ENCODE measurements at places on chromosomes 12 and 14.

DNA sequence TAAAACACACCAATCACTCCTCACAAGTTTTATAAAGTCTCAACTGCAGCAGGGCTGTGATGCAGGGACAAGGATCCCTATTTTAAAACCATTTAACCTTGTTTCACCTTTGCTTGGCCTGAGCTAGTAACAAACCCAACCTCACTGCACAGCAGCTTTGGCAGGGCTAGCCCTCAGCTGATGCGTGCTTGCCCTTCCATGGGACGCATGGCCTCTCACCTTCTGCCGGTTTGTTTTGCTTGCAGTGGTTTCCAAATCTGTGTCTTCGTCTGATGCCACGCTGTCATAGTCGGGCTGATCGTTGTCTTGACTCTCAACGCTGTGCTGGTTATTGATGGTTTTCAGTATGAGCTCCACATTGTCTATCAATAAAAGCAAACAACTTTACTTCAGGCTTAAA lies 43.3 kb downstream of the GIT2 start:
- DNase-seq = no peak

GRCh38 chr14:90756755-90757345 lies 59.4 kb downstream of the TTC7B start:
- DNase-seq = no peak

DNA sequence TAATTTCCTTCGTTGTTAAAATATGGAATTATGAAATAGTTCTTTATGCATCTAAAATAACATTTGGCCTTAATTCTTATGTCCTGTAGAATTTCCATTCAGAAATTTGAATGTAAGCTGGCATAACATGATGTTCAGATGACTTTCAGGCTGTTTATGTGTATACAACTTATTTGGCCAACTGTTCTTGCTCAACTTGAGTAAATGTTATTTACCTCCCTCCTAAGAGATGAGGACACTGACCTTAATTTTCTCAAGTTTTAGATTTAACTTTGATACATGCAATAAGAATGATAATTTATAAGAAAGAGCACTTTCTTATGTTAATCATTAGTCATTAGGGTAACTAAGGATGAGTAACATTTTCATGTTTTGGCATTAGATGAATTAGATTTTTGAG lies 365.4 kb downstream of the AEBP2 start:
- no peak for DNase-seq

- no peak for DNase-seq
These were observed 75.2 kb downstream of the SPRING1 start for GRCh38 chr12:116662612-116663144.

GRCh38 chr12:113889076-113889475 lies 77.0 kb downstream of the RBM19 start:
- DNase-seq = no peak

GRCh38 chr12:2539938-2540337 lies 254.8 kb upstream of the FKBP4 start:
- DNase-seq = no peak

- no peak for DNase-seq
These were observed 56.7 kb downstream of the NTF3 start for GRCh38 chr12:5488626-5488955.

DNA sequence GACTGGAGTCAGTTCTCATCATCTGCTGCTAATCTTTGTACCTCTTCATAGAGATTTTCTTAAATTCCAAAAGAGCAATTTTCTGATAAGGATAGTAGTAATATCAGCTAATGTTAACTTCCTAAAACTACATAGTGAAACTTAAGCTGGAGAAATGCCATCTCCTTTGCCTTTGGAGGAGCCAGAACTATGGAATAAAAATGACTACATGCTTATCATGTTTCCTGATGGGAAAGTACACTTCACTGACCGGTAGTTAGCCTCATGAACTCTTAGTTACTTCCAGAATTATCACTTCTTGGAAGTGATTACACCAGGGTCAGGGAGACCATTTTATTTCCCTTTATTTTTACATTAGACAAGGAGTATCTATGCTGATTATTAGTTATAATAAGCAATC lies 1222.1 kb upstream of the TMEM132C start:
- DNase-seq = no peak

DNA sequence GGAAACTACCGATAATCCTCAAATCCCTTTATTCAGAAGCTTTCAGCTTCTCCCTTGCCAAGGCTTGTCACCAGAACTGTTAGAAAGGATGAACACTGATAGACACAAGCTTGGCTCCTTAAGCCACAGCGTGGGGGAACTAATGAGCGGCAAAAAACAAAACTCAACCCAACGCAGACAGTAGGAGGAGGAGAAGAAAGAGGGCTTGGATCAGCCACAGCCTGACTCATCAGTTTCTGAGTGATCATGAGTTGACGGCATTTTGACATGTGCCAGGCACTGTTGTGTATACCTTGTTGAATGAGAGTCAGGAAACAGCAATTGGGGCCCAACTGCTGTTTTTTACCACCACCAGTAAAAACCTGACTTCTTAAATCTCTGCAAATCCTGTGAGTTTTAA lies 23.7 kb downstream of the PLXNC1 start:
- DNase-seq = no peak

GRCh38 chr12:84995641-84996040 lies 40.4 kb downstream of the TSPAN19 start:
- no peak for DNase-seq

- DNase-seq = no peak
These were observed 53.6 kb downstream of the RTN1 start for GRCh38 chr14:59816941-59817340.

DNA sequence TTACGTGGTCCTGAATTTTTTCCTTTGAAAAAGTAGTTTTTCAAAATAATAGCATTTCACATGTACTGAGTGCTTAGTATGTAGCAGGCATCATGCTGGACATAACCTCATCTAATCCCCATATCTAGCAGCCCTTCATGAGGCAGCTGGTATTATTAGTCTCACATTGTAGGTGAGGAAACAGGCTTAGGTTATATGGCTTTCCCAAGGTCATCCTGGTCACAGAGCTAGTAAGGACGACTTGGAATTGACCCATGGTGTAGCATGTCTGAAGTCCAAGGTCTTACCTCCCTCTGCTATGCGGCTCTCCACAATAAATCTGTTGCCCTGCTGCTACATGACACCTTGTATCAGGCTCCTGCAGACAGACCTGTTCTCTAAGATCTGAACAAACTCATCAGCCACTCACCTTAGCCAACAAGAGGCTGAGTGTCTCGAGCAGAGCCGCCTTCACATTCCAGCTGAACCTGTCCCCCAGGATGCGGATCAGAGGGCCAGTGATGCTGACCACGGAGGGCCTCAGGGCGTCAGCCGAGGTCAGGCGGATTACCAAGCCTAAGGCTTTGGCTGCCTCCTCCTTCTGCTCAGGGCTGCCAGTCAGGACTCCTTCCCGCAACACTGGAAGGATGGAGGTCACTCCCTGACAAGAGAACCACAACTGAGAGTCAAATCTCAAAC lies 19.7 kb upstream of the RAB35 start:
- DNase-seq = no peak

GRCh38 chr12:121190523-121191031 lies 19.4 kb upstream of the P2RX4 start:
- DNase-seq = peak; percentile 87

DNA sequence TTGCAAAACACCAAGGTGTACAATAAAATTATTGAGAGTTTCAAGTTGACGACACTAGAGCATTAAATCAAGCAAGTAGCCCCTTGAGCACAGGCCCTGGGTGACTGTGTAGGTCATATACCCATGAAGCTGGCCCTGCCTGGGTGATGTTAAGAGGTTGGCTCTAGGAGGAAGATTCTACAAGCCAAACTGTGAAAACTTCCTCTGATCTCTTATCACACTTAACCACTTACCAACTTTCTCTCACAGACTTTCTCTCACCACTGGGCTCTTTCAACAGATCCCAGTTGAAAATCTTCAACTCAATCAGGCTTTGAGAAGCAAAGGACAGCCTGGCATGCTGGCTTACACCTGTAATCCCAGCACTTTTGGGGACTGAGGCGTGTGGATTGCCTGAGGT lies 186.9 kb upstream of the BTG1 start:
- no peak for DNase-seq

GRCh38 chr14:34035177-34035933 lies 84.5 kb upstream of the EGLN3 start:
- DNase-seq = no peak

GRCh38 chr14:61598980-61599379 lies 96.3 kb upstream of the HIF1A start:
- DNase-seq = no peak

DNA sequence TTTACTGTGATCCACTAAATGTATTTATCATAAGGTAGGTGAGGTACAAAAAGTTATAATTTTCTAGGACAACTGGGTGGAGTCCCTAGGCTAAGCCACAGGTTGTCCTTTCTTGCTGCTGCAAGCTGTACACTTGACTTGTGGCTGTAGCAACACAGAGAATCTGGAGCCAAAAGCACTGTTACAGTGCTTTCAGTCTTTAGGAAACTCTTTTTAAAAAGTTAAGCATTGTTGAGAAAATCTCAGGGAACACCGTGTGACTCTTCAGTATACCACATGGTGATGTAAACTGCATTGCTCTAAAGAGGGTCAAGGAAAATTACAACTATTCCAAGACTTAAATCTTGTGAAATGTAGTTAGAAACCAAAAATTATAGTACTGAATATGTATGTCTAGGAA lies 11.4 kb downstream of the SLC15A5 start:
- DNase-seq = no peak

DNA sequence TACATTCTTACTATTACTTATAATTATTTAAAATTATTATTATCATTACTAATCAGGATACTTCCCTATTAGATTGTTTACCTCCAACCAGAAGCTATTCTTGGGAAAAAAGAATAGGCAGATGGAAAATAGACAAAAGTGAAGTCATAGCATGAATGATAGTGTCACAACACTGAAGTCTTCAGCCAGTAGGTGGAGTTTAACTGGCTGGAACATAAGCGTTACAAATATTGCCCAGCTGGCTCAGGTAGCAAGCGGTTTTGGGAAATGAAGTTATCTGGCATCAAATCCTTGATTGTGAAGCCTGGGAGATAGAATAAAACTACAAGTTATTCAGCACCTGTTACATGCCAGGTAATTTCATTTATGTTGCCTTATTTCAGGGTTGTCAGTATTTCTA lies 762.9 kb downstream of the C12orf50 start:
- no peak for DNase-seq

GRCh38 chr12:49223590-49224369 lies 34.9 kb upstream of the TUBA1A start:
- DNase-seq = no peak

DNA sequence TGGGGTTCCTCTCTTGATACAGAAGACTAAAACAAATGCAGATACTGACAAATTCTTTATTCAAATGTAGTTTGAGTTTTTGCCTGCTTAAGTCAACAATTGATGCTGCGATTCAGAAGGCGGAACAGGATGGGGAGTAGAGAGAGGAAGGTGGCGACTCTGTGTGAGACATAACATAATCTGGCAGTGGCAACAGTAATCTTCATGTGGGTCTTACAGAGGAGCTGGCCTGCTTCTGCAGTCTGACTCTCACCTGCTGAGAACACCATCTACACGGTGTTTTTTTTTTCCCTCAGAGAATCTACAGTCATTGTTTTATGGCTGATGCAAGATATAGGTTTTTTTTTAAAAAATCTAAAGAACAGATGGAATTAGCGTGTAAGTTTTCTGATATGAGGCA lies 10.1 kb downstream of the CCDC92 start:
- DNase-seq = no peak

- DNase-seq = no peak
These were observed 50.4 kb upstream of the DDX11 start for GRCh38 chr12:31023271-31023724.

- no peak for DNase-seq
These were observed 9.4 kb upstream of the LRP1-AS start for GRCh38 chr12:57156701-57157403.

DNA sequence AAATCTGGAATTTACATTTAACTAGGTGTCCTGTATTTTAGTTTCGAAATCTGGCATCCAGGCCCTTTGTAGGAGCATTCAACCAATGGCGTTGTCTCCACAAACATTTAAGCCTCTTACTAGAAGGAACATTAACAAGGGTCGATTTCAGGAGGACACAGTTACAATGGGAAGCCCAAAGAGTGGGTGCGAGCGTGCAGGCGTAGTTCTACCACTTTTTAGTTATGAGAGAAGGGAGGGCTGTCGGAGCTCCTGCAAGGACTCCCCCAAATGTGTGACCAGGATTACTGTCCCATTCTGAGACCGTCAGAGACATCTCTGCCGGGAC lies 365 bp upstream of the ABHD4 start:
- DNase-seq = no peak

DNA sequence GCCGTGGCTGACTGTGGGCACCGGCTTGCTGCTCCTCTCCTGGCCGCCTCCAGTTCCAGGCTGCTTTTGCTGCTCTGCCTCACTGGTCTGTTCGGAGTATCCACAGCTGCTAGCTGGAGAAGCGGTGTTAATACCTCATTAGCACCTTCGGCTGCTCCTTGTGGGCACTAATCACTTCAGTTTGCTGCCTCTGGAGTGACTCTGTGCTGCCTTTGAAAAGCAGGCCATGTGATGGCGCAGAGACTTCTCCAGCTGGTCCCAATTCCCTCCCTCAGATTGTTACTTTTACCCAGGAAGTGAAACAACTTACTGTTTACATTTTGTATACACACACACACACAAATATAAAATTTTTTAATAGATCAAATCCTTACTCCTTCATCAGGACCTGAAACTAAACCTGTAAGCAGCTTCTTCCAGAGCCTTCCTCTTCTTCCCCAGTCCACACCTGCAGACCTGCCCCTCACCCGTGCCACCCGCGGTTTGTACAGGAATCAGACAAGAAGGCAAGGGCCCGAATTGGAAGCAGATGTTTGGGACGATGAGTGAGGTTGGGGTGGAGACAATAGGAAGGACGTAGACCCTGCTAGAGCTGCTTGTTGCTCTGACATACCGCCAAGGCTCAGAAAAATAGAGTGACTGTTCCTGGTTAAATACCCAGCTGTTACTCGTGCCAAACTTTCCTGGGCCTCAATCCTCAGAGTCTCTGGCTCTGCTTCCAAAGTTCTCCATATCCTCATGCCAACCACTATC lies 41.5 kb upstream of the LTBP2 start:
- DNase-seq = no peak

DNA sequence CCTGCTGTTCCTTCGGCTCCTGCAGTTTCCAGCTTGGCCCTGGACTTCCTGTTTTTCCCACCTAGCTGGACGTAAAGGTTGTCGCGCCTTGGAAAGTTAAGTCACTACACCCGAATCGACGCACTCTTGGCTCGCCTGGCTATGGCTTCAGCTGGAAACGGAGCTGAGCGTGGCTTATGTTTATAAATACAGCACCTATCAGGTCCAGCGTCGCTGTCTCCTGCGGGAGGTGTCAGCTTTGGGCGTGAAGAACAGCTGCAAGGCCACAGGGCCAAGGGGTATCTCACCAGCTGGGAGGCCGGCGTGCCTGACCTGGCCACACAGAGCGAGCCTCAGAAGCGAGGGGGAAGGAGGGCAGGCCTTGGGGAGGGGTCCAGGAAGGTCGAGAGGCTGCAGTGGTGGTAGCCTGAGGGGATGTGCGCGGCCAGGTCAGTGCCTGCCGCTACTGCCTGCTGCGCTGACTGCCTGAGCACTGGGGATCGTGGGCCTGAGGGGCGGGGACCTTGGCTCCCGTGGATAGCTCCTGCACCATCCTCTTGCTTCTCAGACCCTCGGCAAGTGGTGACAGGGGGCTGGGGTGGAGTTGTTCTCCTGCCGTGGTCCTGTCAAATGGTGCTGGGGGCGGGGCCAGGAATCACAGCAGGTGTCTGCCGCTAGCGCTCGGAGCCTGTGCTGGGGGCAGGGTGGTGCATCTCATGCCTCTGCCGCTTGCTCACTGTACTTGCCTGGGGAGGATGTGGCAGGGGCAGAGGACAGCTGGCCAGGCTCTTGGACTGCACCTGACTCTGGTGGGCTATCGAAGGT lies 12.5 kb downstream of the PACS2 start:
- DNase-seq = no peak

GRCh38 chr12:124952295-124952694 lies 36.6 kb downstream of the DHX37 start:
- no peak for DNase-seq

Measured in AG04449 (cell line).